ENCODE measurements at places on chromosomes 6 and 20.
A peak's percentile ranks its signal among the peaks of the same experiment; 100 is the strongest.

GRCh38 chr6:25363427-25363826 lies 84.3 kb downstream of the CARMIL1 start:
- no peak for DNase-seq

DNA sequence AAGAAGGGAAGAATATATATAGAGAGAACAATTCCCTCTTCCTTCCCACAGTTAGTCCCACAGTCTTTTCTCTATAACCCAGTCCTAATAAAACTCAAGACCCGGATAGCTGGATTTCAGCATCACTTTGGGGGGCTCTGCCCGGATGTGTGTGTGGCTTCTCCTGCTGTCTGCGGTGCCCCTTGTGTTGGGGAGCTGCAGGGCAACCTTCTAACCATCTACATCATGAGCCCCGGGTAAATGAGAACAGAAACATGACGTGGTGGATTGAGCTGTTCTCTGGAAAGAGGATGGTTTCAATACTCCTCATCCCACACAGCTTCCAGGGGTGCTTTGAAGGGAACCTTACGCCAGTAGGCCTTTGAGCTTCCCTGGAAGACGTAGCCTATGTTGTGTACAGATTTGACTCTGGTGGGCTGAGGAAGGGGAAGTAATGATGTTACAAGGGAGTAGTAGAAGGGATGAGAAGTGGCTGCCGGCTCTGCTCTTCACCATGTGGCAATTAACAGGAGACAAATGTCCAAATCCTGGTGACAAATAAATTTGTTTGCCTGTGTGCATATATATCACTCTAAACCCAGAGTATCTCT lies 13.5 kb upstream of the PRDM1 start:
- no peak for DNase-seq

- DNase-seq: no peak
These were observed 224.2 kb downstream of the SYNDIG1 start for GRCh38 chr20:24693466-24694156.

- DNase-seq: no peak
These were observed 62.9 kb upstream of the RUNX2 start for GRCh38 chr6:45265246-45265645.

DNA sequence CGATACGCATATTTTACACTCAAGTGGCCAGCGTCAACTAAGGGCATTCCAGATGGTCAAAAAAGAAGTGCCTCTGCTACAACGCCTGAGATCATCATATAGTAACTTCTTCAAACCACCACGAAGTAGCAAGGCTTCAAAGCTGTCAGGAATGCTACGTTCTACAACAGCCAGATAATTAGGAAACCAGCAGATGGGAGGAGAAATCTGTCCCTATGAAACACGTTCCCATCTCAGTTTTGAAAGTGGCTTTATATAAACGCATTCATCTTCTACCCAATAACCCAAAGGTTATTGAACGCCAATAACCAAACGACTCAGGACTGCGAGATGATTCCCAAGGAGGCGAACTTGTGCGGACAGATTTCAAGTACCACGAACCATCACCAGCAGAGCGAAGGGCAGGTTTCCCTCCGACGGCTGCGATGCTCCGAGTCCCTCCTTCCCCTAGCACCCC lies 1.2 kb downstream of the ABHD12 start:
- peak; percentile 34 for DNase-seq
